ENCODE measurements at places on chromosomes 11 and 22.

- no peak for DNase-seq
These were observed 10.3 kb downstream of the GAL3ST1 start for GRCh38 chr22:30564045-30564760.

DNA sequence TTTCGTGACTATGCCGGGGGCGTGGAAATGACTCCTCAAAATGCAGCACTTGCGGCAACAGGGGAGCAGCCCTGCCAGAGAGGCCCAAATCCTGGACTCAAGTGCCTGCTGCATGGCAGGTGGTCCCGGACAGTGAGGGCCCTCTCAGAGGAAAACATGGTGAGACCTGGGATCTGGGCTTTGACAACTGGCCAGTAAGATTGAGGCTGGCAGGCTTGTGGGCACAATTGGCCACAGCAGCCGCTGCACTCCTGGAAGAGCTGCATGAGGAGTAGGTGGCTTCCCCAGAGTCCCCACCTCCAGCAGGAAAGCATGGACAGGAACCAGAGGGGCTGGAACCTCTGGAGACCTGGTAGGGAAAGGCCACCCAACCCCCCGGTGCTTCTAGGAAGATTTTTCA is 13.4 kb downstream of the LINC01488 start:
- DNase-seq = no peak

- peak; percentile 56 for DNase-seq
These were observed 22.2 kb downstream of the MYBPC3 start for GRCh38 chr11:47329987-47330931.

DNA sequence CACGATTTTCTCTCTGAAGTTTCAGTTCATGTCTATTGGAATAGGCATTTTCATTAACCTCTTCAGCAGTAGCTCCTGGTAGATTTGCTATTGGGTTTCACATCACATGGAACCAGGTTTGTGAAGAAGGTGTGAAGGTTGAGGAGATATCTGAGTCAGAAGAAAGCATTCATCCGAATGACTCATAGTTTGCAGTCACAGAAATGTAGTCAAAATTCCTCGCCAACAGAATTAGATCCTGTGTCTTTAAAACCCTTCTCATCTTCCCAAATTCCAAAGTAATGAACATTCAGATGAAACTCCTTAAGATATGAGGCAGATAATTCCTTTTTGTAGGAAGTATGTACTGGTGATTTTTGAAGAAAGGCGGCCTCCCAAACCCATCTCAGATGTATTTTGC is 125.0 kb upstream of the LARGE1 start:
- no peak for DNase-seq

DNA sequence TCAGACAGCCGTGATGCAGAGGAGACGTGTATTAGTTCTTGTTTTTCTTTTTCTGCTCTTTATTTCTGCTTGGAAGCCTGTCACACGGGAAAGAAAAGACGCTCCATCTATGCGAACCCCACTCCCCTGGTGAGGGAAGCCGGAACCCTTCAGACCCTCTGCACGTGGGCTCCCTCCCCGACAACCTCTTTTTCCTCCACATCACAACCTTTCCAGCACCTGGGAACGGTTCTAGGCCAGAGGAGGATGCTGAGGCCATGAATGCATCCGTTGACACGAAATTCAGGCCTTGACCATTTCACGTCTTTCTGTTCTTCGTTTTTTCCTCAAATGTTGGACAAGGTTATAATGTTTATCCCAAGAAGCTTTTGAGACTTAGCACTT is 85.3 kb upstream of the WNT7B start:
- no peak for DNase-seq

GRCh38 chr11:2701230-2701629 is 1.4 kb upstream of the KCNQ1OT1 start:
- no peak for DNase-seq

DNA sequence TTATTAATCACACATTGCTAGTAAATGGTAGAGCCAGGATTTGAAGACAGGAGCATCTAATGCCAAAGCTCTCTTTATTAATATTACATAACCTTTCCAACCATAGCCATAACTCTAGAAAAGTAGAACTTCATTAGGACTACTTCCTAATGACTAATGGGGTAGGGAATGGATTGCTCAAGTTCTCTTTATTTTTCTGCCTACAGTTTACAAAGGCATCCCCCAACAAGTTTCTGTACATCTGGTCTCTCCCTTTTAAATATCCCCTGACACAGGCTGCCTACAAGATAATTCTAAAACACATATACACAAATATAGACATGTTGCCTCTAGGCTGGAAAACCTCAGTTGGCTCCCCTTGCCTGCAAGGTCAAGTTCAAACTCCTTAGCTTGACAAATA is 534.9 kb downstream of the SOX6 start:
- DNase-seq = no peak

GRCh38 chr11:1254086-1254648 is 31.3 kb downstream of the MUC5B start:
- DNase-seq = no peak

Data from LNCaP clone FGC (cell line).